Kidney glomerular epithelial cell (primary cell): ENCODE measurements at places on chromosomes 1 and 21.

GRCh38 chr1:42971841-42972291 is 13.2 kb upstream of the SLC2A1 start:
- no peak for DNase-seq

DNA sequence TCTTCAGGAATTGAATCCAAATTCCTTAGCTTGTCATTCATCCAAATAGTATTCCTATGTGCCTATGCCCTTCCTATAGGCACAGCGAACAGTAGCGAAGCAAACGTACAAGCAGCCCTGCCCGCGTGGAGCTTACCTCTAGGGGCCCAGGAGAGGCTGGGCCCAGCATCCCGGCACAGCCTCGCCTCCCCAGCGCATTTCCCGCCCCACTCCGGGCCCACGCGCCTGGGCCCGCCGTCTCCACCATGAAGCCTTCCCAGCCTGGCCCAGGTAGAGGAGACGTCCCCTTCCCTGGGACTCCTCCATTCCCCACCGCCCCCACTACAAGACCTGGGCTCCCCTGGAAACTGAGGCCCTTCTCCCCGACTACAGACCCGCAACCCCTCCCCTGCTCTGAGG is 245 bp upstream of the TMEM269 start:
- no peak for DNase-seq

GRCh38 chr21:21715266-21715969 is 717.2 kb downstream of the NCAM2 start:
- DNase-seq, result no peak

GRCh38 chr1:81801651-81802456 is 1.1 kb downstream of the ADGRL2 start:
- no peak for DNase-seq
